ENCODE measurements at places on chromosomes 6 and 20. TPM values are rescaled to one million over a fixed set of nuclear protein-coding genes. Genes with fewer than 3 reads are reported as not detected.

The SLC22A2 gene
- polyA plus RNA-seq: not detected

The FNDC1 gene
- polyA plus RNA-seq: not detected

GRCh38 chr6:125574604-125575003, 174.8 kb upstream of the HEY2 start:
- DNase-seq: no peak

- DNase-seq: no peak
These were observed 42.5 kb upstream of the HBS1L start for GRCh38 chr6:135097172-135097571.

GRCh38 chr6:122775975-122776374, 3.5 kb upstream of the FABP7 start:
- DNase-seq: no peak

- no peak for DNase-seq
These were observed 490 bp downstream of the MMUT start for GRCh38 chr6:49462599-49462926.

- DNase-seq: no peak
These were observed 535 bp upstream of the CCDC170 start for GRCh38 chr6:151493161-151493803.

- no peak for DNase-seq
These were observed 287.9 kb upstream of the FERMT1 start for GRCh38 chr20:6410721-6411120.

- DNase-seq: no peak
These were observed 2.8 kb downstream of the RPRD1B start for GRCh38 chr20:38036366-38036765.

All from naive thymus-derived CD8-positive, alpha-beta T cell (primary cell).